Cardiac muscle cell (in vitro differentiated cells and primary cell): ENCODE measurements at places on chromosomes 2 and 18.

DNA sequence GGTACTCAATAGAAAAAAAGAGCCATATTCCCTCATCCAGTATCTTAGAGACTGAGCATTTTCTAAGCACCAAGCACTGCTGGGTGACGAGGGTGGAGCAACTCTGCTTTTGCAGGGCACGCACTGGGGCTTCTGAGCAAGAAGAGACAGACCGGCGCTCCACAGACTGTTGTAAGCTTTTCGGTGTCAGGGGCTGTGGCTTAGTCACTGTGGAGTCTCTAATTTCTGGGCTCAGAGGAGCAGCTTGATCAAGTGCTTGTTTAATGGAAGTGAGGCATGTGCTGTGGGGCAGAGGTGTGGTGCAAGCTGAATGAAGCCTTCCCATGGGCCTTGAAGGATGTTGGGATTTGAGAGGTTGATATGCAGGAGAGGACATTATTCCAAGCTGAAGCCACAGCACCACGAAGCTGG lies 227.1 kb downstream of the MYCN start:
- no peak for DNase-seq

GRCh38 chr18:49521216-49521835 lies 34.3 kb upstream of the C18orf32 start:
- peak; percentile 83 for DNase-seq

- no peak for DNase-seq
Observed at GRCh38 chr2:47134386-47135090, 20.6 kb downstream of the STPG4 start.

- DNase-seq = no peak
Observed at GRCh38 chr2:126913329-126913728, 14.6 kb downstream of the TEX51 start.

GRCh38 chr18:78998371-78999071 lies 18.9 kb downstream of the SALL3 start:
- DNase-seq = no peak

- DNase-seq = no peak
Observed at GRCh38 chr18:24762511-24762910, 302.1 kb downstream of the HRH4 start.

DNA sequence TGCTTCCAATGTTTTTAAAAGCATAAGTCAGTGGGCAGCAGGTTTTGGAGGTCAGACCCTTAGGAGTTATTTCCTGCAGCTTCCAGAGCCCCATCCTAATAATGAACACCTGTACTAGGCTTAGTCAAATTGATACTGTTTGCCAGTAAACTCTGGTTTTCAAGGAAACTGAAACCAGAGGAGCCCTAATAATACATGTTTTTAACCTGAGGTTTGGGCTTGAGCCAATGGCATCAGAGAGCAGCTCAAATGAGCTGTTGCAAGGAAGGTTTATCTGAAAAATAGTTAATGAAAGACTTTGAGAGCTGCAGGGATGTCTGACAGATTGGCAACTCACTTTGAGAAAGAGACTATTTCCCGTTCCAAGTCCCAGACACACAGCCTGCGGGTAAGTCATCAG lies 54.6 kb downstream of the DCC start:
- no peak for DNase-seq

DNA sequence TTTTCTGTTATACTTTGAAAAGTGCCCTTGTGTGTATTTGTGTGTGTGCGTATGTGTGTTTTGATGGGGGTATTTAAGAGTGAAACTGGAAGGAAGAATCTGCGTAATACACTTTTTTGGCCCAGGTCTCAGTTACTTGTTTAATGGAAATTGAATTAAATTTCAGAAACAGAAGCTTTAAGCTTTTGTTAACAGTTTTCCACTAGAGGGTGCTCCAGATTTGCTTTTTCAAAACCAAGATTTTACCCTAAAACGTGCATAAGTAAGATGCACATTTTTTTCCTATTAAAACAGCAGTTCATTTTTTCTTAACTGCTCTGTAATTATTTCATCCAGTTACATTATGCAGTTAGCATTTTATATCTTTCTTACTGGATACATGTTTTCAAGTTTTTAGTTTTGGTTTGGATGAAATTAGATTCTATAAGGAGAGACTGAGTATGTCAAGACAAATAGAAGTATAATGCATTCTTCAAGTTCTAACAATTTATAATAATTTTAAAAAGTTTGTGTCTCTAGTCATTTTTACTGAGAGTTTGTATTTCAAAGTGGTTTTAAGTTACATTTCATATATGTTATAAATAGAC lies 97.2 kb downstream of the PIK3C3 start:
- peak; percentile 59 for DNase-seq

GRCh38 chr2:134336352-134336751 lies 82.5 kb downstream of the MGAT5 start:
- DNase-seq = no peak

DNA sequence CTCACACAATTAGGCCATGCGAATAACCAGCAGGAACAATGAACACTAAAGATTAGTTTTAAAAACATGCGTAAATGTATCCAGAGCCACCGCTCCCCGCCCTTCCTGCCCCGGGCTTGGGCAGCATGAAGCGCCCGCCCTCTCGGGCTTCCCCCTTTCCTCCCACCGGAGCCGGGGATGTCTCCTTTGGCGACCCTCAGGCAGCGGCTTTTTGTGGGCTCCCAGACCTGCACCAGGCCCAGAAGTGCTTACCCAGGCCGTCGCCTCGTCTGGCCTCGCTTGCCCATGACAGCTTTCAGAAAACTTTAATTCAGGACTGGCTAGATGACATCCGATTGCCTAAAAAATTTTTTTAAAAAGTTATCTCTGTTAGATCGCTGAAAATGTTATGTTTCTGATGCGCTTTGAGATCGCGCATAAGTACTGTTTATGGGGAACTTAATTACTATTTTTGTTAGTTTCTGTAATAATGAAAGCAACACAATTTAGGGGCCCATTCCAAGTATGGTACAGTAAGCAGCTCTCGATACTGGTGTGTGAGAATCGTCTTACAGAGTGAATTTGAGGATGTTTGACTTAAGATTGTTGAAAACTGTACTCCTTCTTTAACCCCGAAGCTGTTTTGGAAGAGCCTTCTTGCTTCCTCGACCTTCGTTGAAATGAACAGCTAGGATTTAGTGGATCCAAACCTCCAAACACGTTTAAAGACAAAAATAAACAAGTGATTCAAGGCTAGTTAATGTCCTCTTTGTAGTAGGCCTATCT lies 1.1 kb downstream of the MAP3K20 start:
- DNase-seq = peak; percentile 47

DNA sequence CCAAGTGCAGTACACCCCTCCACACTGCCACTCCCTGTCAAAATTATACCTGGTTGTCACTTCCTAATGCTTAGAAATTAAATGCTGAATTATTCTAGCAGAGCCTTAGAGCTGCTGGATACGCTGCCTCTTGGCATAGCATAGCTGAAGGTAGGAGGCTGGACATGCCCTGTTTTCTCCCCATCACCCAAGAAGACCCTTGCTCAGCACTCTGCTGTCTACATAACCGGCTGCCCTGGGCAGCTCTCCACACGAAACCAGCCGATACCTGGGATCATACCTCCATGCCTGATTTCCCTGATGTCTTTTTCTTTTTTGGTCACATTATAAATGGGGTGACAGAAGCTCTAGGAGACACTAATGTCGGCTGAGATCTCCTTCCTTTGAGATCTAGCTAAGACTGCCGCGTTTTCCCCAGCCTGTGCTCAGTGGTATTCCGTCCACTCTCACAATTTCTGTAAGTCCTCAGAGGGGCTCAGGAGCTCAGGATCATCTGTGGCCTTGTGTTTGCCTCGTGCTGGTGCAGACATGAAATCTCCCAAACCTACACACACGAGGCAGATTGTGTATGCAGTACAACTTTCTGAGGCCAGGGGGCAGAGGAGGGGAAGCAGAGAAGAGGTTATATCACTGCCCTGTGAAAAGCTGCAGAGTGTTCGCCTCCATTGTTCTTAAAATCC lies 13.5 kb upstream of the ZAP70 start:
- peak; percentile 79 for DNase-seq

DNA sequence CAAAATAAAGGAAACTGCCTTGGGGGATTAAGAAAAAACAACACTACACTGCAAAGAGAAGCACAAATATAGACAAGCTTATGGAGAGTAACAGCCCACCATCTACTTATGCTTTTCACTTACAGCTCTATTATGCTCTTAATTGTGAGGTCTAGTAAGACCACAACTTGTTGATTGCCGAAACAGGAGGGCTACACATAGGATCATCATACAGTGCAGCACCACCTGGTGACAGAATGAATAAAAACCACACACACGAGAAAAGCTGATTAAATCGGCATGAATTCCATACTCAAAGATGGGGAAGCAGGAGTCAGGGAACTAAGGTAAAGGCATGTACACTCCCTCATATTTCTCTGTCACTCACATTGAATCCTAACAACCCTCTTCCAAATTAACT lies 259.2 kb downstream of the IKZF2 start:
- DNase-seq = peak; percentile 75

DNA sequence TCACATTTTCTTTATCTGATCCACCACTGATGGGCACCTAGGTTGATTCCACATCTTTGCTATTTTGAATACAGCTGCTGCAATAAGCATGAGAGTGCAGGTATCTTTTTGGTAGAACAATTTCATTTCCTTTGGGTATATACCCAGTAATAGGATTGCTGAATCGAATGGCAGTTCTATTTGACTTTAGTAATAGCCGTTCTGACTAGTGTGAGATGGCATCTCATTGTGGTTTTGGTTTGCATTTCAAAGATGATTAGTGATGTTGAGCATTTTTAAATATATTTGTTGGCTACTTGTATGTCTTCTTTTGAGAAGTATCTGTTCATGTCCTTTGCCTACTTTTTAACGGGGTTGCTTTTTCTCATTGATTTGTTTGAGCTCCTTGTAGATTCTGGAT lies 72.3 kb downstream of the CCDC138 start:
- peak; percentile 16 for DNase-seq

- DNase-seq = no peak
Observed at GRCh38 chr2:58896638-58897037, 655.5 kb upstream of the FANCL start.

- DNase-seq = no peak
Observed at GRCh38 chr2:10544252-10544651, 96.1 kb upstream of the ODC1 start.

DNA sequence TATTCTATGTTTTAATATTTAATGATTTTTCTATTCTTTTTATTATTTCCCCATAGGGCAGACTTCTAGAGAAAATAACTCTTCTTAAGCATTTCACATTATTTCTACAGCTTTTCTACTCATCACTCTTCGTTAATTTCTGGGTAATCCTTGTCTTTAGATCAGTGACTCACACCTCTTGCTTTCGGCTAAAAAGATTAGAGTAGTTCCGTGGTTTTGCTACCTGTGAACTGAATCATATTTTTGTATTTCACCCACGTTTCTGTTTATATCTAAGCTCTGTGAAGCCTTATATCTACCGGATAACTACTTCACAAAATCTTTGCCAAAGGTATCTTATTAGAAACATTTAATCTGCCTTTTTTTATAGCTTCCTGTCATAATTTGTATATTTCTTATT lies 685.5 kb upstream of the FSHR start:
- DNase-seq = no peak

GRCh38 chr2:220001751-220002150 lies 374.3 kb downstream of the SLC4A3 start:
- DNase-seq = no peak

DNA sequence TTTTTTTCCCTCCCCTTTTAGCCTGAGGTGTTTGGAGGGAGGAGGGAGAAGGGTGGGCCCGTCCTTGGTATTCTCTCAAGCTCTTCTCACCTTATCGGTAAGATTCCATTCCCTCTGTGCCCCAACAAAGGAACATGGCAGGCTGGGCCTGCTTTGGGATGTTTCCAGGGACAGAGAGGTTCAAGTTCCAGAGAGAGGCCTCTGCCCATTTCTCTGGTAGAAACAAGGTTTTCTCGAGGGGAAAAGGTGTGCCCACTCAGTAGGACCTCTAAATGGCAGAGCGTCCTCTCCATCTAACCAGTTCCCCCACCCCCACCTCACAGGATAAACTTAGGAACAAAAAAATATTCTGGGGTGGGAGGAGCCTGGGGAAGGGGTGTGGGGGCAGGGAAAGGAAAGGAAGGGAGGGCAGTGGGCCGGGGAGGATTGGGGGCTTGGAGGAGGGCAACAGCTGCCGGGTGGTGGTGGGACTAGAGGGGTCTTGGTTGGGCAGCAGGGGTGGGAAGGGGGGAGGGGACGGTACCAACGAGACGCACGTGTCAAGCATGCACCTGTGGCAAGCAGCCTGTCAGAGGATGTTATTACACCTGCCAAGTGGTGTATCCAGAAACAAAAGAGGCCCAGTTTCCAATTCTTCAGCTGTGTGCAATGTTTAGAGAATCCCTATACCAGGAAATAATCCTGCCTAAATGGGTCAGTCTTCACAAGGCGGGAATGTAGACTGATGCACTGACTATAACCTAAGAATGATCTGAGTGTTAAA lies 2.1 kb downstream of the PCBP1 start:
- peak; percentile 43 for DNase-seq

DNA sequence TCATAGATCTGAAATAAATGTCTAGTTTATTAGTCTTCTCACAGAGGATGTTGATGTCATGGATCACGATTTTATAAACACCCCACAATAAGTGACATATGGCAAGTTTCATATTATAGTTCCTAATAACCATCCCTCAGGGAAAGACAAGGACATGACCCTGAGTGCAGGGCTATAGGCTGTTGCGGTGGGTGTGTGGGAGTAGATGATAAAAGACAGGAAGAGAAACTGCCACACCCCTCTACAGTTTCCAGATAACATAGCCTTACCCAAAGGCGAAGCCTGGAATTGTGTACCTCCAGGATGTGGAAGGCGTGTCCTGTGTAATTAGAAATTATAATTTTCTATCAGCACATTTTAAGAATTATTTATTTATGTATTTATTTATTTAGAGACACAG lies 2.4 kb upstream of the NEDD4L start:
- peak; percentile 24 for DNase-seq

DNA sequence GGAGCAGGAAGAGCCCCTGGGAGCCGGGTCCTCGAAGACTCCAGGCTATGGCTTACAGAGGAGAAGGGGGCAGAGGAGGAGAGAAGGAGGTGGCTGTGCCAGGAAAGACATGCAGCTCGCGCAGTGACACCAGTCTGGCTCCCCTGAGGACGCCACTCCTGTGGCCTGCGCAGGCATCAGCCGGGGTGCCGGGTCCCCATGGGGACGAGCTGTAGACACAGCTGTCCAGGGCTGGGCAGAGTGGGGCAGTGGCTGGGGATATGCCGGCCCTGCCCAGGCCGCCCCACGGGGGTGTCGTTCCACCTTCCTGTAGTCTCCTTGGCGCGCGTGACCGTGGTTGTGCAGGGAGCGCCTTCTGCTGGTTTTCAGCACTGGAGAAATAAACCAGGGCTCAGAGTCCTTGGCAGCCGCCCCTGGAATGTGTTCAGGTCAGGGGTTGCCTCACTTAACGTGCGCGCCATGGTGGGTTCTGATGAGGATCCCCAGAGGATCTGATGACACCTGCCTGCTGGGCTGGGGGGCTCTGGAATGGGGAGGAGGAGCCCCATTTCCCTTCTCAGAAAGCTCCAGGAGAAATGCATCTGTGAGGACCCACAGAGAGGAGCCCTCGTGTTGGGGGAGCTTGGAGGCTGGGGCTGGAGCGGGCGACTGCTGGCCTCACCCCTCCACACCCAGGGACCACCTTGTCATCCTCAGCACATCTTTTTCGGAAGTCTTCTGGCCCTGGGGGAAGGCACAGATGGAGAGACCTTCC lies 26.7 kb downstream of the RAMP1 start:
- no peak for DNase-seq
